ENCODE measurements at places on chromosomes 4 and X.

- DNase-seq: no peak
These were observed 90.0 kb upstream of the EGFL6 start for GRCh38 chrX:13479452-13479813.

DNA sequence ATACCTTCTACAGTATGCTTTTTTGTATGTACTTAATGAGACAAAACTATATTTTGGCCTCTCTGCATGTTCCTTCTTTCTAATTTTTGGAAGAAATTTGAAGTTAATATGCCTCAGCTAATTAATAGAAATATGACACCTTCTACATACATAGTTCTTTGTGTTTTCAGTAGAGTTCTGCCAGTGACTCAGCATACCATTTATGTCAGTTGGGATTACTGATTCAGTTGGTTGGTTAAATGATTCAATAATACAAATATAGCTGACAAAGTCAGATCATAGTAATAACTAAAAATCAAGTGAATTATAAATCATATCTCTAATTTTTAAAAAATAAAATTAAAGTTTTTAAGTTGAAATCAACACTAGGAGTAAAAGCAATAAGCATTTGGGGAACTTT is 16.8 kb downstream of the BTC start:
- no peak for DNase-seq

DNA sequence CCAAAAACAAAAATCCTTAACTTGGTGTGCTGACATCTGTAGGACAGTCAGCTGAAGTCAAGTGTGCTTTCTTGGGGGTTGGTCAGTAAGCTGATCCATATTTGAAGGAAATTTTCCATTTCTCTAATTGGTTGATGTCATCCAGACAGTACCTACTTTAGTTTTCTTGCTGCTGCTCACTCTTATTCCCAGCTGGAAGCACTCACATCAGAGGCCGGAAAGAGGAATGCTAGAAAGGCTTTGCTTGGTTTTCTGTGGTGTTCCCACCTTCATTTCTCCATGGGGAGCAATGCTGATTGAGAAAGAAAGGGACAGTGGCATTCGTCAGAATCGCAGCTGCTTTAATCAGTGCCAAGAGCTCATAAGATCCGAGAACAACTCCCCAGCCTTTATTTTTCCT is 227.0 kb downstream of the C4orf33 start:
- no peak for DNase-seq

- DNase-seq: no peak
These were observed 188.3 kb downstream of the RAPGEF2 start for GRCh38 chr4:159291176-159291575.

DNA sequence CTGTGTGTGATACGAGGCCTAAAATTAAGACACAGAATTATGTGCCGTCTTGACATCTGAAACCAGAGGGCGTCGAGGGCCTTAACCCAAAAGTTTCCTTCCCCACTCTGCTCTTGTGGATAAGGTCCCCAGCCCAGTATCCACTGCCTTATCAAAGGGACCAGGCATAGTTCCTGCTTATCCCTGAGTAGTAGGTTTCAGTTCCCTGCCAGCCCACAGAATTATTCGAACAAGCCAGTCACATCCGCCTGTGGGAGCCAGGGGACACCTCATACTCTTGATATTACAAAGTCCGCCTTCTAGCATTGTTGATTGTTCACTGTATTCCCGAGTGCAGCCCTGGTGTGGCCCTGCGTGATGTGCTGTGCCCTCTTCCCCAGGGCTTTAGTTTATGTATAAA is 5.4 kb upstream of the MMRN1 start:
- DNase-seq: no peak

- no peak for DNase-seq
These were observed 81.6 kb downstream of the RBPJ start for GRCh38 chr4:26402458-26402857.

- DNase-seq: no peak
These were observed 43.6 kb upstream of the AFAP1 start for GRCh38 chr4:7983296-7983695.

- DNase-seq: no peak
These were observed 1250.7 kb downstream of the RAPGEF2 start for GRCh38 chr4:160353548-160353947.

DNA sequence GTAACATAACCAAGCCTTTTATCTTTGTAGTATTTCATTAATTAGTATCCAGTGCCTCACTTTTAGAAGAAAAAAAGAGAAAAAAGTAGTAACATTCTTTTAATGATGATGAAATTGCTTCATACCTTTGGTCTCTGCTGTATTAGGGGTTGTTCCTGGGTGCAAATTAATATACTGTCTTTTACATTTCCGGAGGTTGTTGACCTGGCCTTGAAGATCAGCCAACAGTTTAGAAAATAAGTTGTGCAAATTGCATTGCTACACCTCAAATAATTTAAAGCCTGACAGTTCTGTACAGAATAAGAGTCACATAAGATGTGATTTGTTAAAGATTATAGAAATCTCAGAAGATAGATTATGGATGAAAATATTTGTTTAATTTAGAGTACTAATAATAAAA is 3.8 kb downstream of the NFKB1 start:
- no peak for DNase-seq

- no peak for DNase-seq
These were observed 60.4 kb upstream of the IRF2 start for GRCh38 chr4:184534511-184535391.

DNA sequence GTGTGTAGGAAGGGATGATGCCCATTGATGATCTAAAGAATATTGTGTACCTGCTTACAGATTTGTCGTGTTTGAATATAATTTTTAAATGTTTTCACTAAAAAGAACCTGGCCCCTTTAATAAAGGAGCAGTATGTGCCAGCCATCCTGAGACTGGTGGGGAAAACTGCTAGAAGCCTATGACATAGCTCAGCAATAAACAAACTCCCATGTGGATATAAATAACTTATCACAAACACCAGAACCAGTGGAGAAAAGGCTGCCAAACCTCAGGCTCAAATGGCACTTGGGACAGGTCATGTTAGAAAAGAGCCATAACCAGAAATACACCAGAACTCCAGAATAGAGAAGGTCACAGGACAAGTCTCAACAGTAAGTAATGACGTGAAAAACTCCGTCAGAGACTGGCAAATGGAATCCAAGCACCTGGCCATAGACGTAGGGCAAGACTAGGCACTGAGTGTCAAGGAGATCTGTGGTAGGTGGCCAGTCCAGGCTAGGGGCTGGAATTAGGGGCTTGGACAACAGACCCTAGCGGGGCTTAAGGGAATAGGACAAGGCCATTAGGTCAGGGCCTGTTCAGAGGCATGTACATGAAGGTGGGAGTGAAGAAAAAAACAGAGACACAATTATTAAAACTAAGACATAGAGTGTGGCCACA is 11.7 kb upstream of the QRFPR start:
- no peak for DNase-seq

- no peak for DNase-seq
These were observed 4.1 kb downstream of the NOA1 start for GRCh38 chr4:56973336-56973735.

- no peak for DNase-seq
These were observed 150.9 kb downstream of the SLC10A7 start for GRCh38 chr4:146370841-146371240.

DNA sequence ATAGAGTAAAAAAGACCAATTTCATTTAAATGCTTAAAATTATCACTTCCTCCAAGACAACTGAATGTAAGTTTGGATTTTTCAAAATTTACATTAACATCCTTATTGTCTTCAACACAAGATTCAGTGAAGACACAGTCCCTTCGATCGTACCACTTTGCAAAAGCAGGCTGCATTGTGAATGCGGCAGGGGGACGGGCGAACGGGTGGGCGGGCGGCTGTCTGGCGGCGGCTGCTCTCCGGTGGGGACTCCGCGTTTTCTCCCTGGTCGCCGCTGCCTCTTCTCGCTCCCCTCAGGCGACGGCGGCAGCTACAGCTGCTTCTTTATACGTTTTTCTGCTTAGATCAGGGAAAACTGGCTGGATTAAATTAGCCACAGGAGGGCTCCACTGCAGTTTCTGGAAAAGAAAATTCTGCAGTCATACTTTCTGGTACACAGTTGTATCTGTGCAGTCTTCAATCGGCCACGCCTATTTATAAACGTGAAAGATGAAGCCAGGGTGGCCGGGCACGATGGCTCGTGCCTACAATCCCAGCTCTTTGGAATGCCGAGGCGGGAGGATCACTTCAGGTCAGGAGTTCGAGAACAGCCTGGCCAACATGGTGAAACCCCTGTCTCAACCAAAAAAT is 33.9 kb upstream of the HPF1 start:
- no peak for DNase-seq

GRCh38 chr4:131366714-131367113 is 1782.4 kb upstream of the PCDH10 start:
- no peak for DNase-seq

DNA sequence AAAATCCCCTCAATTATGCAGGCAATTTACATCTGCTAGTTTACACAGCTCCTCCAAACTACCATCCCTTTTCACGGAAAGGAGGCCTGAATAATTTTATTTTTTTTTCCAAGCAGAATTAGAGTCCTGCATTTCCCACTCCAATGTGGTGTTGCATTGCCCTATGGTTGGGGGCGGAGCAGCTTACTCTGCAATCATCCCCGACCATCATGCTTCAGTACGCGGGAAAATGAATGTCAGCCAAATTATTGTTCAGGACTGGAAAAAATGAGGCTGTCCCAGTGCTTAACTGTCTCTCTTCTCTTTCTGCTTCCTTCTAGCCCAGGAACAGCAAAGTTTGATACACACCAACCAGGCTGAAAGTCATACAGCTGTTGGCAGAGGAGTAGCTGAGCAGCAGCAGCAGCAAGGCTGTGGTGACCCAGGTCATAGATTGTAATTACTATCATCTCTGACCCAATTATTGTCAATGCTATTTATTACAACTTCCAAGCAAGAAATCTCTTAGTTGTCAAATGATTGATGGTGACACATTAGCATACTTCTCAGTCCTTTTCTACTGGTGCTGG is 28.3 kb downstream of the MMRN1 start:
- no peak for DNase-seq

GRCh38 chrX:38220024-38220414 is 652 bp downstream of the SRPX start:
- DNase-seq: no peak

Measured in T-cell (primary cell).